ENCODE measurements at places on chromosomes 7 and 10.

DNA sequence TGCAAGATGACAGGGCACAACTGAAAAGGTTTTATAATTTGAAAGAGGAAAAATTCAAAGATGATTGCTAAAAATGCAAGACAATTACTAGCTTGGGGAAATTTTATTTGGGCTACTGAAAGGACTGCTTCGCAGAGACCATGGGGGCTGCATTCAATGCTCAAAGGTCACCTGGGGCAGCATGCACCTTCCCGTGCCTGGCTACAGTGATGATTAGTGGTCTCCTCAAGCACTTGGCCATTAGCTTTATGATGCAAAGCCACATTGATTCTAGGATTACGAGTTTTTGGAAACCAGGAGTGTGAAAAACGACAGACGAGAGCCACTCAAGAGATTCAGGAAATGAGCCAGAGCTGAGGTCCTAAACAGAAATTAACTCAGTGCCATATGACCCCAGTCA, 764.6 kb downstream of the PHTF2 start:
- no peak for DNase-seq

DNA sequence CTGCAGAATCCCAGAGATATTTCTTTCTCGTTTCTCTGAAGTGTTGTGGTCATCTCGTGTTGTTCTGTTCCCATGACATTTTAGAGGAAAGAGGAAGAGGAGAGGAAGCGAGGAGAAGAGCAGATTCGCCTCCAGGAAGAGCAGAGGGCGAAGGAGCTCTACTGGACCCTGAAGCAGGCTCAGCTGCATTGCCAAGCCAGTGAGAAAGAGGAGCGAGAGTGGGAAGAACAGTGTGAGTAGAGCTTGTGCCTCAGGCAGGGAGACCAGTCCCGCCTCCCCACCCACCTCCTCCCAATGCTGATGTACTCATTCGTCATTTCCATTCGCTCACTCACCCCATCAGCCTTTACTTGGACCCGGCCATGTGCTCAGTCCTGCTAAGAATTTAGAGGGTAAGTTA, 50.8 kb downstream of the SH2D4B start:
- no peak for DNase-seq

DNA sequence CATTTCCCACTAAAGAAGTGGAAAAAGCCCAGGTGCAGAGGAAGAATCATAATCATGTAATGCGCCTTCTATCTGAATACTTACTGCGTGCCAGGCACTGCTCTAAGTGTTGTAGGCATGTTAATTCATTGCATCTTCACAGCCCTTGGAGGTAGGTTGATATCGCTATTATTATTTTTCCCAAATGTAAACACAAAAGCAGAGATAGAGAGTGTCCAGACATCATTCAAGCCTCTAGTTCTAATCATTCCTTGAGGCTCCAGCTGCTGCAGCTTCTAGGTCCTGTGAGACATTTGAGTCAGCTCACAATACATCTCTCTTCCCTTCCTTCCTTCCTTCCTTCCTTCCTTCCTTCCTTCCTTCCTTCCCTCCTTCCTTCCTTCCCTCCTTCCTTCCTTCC, 25.0 kb downstream of the GALNTL5 start:
- no peak for DNase-seq

DNA sequence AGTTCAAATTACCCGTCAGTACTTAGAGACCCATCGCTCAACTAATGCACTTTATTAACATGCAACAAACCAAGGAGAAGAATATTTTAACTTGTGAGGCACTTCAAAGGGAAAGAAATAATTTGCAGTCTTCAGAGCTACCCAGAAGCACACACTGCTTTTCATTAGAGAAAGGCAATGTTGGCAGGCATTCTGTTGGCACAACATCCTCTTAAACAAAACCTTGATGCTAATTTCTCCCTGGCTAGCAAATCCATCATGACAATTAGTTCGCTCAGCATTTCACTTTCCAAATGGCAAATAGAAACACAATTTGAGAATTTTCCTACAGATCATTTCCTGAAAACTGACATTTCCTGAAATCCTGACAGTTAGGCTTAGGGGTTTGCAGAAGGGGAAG, 155.6 kb upstream of the FAM13C start:
- DNase-seq: no peak

GRCh38 chr7:100472854-100473499, 6.0 kb downstream of the TSC22D4 start:
- DNase-seq: no peak

GRCh38 chr7:20276705-20277472, 53.8 kb upstream of the ITGB8 start:
- no peak for DNase-seq

- no peak for DNase-seq
Observed at GRCh38 chr7:135697276-135698049, 30.5 kb downstream of the SLC13A4 start.

DNA sequence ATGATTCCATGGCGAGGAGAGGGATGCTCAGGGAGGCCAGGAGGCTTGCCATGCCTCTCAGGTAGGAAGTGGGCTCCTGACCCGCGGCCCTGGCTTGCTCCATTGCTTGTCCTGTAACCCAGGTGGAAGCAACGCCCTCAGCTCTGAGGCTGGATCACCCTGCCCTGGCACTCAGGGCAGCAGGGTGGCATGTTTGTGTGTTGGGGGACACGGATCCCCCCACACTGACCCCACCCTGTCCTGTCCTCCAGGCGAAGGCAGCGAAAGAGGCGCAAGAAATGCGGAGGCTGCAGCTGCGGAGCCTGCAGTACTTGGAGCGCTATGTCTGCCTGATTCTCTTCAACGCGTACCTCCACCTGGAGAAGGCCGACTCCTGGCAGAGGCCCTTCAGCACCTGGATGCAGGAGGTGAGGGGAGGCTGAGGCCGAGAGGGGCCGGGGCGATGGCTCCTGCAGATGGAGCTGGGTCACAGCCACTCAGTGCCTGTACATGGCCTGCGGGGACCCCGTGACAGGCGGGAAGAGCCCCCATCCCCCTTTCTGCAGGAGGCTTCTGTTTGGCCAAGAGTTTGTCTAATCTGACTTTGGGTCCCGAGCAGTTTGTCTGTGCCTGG, 38.3 kb downstream of the PRF1 start:
- DNase-seq: no peak

DNA sequence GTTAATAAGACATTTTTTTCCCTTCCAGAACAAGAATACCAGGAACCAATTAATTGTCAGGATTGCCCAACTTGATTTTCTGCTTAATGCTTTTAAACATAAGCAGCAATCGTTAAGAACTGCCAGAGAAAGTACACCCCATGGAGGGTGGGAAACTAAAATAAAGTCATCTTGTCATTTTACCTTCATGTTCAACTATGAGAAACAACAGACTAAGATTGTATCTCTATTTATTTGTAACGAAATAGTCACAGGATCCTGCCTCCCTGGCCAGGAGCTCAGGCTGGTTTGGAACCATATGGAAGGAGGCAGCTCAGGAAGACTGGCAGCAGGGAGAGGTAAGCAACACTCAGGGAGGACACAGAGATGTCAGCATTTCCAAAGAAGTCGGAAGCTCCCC, 129.6 kb downstream of the TNS3 start:
- no peak for DNase-seq

- no peak for DNase-seq
Observed at GRCh38 chr10:133262696-133263095, 14.0 kb downstream of the ADAM8 start.

- DNase-seq: no peak
Observed at GRCh38 chr7:104650991-104651640, 322.7 kb downstream of the LHFPL3 start.

DNA sequence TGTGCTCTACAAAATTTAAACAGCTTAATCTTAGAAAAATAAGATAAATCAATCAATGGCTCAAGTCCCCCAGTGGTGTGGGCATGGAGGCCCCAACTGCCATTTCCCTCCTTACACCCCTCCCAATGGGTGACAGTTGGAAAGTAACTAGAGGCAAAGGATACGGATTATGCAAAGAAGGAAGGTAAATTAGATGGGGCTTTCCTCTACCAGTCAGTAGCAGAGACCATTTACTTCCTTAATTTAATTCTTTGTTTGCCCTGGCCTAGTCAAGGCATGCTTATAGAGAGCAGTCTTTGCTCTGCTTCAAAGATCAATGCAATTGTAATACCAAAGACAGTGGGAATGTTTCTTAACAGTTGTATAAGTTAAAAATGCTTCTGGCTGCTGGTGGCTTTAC, 63.3 kb upstream of the PAPSS2 start:
- DNase-seq: no peak

DNA sequence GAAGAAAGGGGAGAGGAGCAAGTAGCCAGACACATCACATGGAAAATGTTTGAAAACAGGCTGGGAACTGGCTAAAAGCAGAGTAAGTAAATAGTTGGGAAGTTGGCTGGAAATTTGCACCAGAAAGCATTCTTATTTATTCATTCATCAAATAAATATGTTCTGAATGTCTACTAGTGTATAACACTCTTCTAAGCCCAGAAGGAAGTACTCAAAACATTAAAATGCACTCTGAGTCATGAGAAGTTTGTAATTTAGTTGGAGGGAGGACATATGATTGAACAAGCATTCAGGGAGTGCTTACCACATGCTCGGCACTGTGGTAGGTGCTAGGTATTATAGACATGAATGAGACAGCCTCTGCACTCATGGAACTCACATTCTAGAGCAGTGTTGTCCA, 37.0 kb upstream of the CNNM1 start:
- no peak for DNase-seq

GRCh38 chr7:66211429-66211828, 6.3 kb downstream of the TPST1 start:
- DNase-seq: no peak

- no peak for DNase-seq
Observed at GRCh38 chr7:121002-121785, 71.2 kb upstream of the FAM20C start.

DNA sequence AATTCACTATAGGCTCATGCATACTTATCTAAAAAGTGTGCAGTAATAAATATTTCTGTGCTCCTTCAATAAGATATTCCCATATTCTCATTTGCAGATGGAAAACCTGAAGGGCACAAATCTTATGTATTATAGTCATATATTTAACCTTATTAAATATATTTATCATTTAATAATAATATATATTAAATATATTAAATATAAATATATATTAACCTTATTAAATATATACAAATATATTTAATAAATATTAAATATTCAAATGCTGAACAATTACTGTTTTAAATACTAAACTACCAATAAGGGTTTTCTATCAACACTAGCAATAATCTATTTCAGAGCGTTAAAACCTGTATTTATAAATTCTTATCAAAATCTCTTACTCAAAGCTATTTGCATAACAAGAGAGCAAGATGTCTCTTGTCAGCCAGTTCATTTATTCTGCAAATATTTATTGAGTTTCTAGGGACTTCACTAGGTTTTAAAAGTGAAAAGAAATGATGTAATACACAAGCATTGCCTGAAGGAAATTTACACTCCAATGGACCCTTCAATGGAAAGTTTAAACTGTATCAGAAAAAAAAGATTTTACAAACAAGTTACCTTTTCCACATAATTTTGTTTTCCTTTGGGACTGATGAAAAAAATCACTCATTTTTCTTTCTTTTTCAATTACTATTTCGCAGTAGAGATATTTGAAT, 159.2 kb downstream of the AGMO start:
- DNase-seq: no peak

DNA sequence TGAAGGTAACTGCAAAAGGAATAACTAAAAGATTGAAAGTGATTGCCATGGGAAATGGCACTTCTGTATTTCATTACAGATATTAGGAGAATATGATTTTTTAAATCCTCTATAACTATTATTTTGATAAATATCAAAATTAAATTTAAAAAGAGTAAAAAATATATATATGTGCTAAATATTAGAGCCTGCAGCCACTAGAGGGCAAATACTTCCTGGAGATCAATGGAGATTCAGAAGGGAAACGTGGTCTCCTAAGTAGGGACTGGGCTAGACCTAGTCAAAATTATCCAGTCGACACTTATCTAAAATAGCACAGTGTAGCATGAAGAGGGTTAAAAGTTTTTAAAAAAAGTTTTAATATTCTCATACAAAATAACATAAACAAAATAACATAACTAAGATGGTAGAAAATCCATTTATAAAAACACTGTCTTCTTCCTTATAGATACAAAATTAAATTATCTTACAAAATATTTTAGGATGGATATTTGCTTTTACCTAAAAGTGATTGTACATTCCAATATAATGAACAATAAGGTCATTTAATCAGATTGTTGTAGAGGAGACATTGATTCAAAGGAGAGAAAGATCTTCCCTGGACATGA, 434.3 kb downstream of the MDFIC start:
- DNase-seq: no peak

GRCh38 chr10:50231515-50232260, 19.6 kb downstream of the ASAH2 start:
- no peak for DNase-seq

GRCh38 chr7:4817178-4817901, 41.9 kb downstream of the AP5Z1 start:
- DNase-seq: no peak

DNA sequence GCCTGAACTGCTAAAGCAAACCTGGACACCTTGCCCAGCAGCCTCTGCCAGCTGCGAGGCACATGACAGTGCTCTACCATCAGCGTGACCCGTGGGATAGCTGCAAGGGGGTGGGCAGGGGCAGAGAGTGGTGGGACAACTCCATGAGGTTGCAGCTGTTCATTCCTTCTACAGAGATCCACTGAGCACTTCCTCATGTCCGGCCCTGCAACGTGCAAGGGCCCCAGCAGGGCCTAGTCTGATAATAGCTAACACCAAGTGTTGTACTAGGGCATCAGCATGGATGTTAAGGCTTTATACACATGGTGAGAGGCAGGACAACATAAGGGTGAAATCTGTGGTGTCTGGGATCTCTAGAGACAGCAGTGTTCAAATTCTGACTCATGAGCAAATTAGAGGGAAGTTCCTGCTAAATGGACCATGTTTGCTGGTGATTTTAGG, 14.3 kb downstream of the NOD1 start:
- no peak for DNase-seq

GRCh38 chr10:71761541-71762113, 11.7 kb downstream of the VSIR start:
- DNase-seq: no peak

DNA sequence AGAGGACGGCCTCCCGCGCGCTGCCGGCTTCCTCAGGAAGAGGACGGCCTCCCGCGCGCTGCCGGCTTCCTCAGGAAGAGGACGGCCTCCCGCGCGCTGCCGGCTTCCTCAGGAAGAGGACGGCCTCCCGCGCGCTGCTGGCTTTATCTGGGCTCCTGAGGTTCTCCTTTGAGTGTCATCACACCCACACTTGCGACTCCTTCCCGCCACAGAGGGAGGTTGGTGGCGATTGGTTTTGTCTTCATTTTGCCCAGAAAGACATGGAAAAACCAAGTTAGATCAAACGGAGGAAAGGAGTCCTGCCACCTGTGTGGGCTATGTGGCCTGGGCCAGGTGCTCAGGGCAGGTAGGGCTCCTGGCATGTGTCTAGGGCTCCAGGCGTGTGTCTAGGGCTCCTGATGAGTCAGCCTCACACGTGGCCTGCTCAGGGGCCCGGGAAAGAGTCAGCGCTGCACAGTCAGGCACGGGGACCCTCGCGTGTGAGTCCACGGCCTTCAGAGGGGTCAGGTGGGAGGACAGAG, 138.0 kb downstream of the VIPR2 start:
- no peak for DNase-seq

DNA sequence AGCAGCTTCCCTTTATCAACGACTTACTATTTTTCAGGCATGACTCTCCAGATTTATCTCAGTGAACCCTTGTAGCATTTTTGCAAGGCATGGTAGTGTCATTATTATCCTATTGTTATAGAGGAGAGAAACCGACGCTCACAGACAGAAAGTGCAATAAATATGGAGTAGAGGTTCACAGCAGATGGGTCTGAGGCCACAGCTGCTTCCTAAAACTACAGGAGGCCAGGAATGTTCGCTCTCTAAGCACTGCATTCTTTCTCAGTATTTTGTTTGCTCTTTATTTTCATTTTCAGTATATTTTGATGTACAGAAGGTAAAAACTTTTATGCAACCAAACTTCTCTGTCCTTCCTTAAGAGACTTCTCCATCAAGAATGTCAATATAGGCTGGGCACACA, 4.5 kb upstream of the AEBP1 start:
- DNase-seq: no peak

Data from CD4-positive, alpha-beta T cell treated with Interleukin-4 for 4 hours (primary cell).